Stimulated activated CD4-positive, alpha-beta T cell treated with anti-CD3 and anti-CD28 coated beads, Interleukin-15, amount 100 ng/mL, for 1 hour (primary cell): ENCODE measurements at places on chromosomes 3 and 15.

DNA sequence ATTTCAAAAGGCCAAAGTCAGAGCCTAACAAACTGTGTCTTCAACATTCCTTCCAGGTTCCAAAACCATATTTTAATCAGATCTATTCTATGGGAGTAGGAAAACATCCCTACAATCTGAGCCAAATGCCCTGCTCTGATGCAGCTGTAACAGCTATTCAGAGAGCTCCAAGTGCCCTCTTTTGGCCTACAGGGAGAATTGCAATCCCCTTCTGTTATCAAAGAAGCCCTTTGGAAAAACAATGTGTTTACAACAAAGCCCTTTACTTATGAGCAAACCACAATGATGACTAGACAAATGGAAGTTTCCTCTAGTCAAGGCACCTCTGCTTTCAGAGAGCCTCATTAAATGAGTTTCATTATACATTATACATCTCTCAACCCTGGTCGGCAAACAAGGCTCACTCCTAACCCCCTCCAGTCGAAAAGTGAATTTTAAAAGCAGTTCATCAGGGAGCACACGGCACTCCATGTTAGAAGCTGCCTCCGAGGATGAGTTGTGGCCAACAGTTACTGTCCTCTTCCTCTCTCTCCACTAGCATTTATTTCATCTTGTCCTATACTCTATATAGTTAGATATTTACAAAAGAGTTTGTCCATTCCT lies 42.6 kb upstream of the TMCO5A start:
- DNase-seq: no peak

GRCh38 chr3:155981669-155982068 lies 111.2 kb downstream of the GMPS start:
- DNase-seq: no peak

GRCh38 chr3:43346978-43347749 lies 60.8 kb downstream of the SNRK start:
- DNase-seq: no peak

GRCh38 chr3:70703305-70704102 lies 391.1 kb upstream of the MDFIC2 start:
- DNase-seq: no peak

- DNase-seq: no peak
These were observed 333.0 kb upstream of the SATB1 start for GRCh38 chr3:18758047-18758704.

DNA sequence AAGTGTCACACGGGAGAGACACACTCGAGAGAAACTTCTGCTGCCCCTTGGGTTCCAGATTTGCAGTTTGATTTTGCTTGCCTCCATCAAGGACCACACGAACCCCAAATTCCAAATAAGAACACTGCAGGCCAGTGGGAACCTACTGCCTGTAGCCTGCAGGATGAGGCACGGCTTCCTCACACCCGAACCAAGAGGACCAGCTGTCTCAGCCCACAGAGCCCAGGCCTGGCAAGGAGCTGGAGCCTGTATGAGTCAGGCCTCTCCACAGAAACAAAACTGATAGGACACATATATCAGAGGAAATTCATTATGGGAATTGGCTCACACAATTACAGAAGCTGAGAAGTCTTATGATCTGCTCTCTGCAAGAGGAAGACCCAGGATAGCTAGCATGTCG lies 188.1 kb upstream of the NSMCE3 start:
- no peak for DNase-seq

DNA sequence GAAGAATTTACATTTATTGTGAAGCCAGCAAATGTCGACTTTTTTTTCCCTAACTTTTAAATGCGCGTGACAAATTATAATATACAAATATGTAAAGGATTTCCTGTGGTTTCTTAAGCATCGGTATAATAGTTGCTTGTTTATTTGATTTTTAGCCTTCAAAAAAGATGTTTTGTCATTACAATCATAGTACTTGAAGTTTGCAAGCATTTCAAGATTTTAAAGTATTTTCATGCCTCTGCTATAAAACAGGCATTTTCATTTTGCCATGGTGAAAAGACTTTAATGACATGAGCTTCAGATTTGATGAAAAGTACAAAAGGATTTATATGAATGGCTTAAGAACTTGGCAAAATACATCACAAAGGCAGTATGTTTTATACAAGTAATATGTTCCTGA lies 9.4 kb upstream of the P2RY12 start:
- no peak for DNase-seq

- no peak for DNase-seq
These were observed 897 bp upstream of the TLE3 start for GRCh38 chr15:70098461-70099166.

- DNase-seq: no peak
These were observed 363.4 kb upstream of the DPH6 start for GRCh38 chr15:35909414-35909813.

GRCh38 chr15:70974004-70974832 lies 81.6 kb downstream of the LRRC49 start:
- no peak for DNase-seq

DNA sequence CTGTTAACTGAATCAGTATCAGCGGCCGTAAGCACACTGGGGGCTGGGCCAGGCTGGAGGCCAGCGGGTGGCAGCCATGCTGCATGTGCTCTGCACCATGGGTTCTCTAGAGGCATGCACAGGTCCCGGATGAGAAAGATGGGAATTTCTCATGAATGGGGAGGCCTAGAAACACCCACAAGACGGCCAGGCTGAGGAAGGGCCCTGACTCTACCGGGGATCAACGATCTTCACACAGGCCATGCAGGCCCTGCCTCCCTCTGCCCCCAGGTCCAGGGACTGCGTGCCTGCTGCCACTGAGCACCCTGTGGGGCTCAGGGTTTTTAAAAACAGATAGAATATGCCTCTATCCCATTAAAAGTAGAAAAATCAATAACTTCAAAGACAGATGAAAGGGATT lies 32.7 kb downstream of the SLC41A3 start:
- DNase-seq: no peak

- no peak for DNase-seq
These were observed 16.2 kb downstream of the XPC start for GRCh38 chr3:14162178-14162577.

DNA sequence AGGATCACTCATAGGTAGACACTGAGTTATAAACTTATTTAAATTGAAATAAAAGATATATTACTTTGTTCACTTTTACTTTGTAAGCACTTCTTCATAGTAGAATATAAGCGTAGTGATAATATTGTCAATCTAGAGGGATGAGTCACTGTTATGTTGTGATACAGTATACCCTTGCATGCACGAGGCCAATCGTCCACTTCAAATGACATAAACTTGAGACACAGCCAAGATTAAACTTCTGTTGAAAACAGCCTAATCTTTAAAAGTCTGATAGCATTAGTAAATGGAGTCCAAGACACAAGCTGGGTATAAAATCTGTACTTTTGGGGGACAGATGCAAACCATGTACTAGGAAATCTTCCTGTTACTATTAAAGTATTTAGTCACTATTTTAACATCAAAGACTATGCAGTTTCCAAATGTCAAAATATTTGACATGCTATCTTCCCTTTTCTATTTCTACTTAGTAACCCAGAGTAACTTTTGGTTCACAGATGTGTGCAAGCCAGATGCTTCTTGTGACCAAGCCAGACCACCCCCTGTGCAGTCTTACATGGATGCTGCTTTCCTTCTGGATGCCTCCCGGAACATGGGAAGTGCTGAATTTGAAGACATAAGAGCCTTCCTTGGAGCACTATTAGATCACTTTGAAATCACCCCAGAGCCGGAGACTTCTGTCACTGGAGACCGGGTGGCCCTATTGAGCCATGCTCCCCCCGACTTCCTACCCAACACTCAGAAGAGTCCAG lies 85.3 kb downstream of the PIK3R4 start:
- DNase-seq: no peak

DNA sequence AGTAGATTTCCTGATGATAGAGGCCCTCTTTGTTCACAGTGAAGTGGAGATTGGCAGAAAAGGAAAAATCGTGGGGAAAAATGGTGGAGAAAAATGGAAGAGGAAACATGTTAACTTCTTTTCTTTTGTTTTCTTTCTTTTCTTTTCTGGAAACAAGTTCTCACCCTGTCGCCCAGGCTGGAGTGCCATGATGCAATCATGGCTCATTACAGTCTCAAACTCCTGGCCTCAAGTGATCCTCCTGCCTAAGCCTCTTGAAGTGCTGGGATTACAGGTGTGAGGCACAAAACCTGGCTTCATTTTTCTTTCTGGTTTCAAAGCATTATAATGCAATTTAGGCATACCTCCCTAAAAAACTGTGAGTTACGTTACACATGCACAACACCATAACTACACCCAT lies 464.2 kb downstream of the MECOM start:
- DNase-seq: no peak

- no peak for DNase-seq
These were observed 33.5 kb downstream of the MYL3 start for GRCh38 chr3:46829699-46830208.

- DNase-seq: no peak
These were observed 298.4 kb downstream of the KCNH8 start for GRCh38 chr3:19446687-19447086.

- no peak for DNase-seq
These were observed 35.7 kb downstream of the SACM1L start for GRCh38 chr3:45724911-45725310.

GRCh38 chr3:141493184-141493583 lies 6.4 kb downstream of the RASA2 start:
- DNase-seq: no peak

- DNase-seq: no peak
These were observed 17.1 kb downstream of the CCDC13 start for GRCh38 chr3:42755681-42756578.

DNA sequence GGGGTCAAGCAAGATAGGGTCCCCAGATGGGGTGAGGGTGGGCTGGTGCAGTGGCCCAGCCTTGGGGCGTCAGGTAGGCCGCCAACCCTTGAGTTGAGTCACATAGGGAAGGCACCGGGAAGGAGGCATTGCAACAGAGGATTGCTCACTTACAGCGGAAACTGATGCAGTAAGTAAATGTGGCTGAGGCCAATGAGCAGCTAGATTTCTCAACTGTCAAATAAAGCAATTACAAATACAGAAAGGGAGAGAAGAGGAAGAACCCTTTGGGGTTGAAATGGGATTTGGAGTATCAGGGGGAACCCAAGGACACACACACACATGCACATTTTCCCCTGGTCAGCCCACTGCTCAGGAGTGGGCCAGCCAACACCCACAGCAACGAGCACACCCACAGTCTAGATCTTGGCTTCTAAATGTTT lies 44.0 kb downstream of the CHSY1 start:
- DNase-seq: no peak
